ENCODE measurements at places on chromosomes 12 and 14.

GRCh38 chr12:48788854-48789775 is at the start of gene ADCY6:
Gene ADCY6, minus strand, starts transcription at chr12:48789089. Its CDS starts 5,655 bp downstream, at chr12:48783434.
- DNase-seq: peak; percentile 62

GRCh38 chr12:2049604-2050540 is 2.9 kb upstream of the CACNA1C start:
- DNase-seq: no peak

- DNase-seq: peak; percentile 53
Measured at GRCh38 chr12:82627799-82628198, 58.9 kb upstream of the TMTC2 start.

DNA sequence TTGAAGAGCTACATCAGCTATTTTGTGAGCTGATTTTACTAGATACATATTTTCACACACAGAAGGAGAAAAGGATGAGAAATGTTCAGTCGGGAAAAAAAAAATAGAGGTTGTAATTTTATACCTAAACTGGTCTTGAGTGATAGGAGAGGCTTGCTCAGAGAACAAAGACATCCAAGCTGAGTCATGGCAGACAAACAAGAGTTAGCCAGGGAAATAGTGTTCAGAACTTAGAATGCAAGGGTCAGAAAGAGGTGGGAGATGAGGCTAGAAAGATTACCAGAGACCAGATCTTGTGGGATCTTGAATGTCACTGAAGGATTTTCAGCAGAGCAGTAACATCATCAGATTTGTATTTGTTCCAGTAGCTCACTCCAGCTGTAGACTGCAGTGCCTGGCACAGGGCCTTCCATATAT is 121.9 kb upstream of the ATF1 start:
- peak; percentile 85 for DNase-seq

- no peak for DNase-seq
Measured at GRCh38 chr12:1531654-1532374, 62.6 kb downstream of the FBXL14 start.

- DNase-seq: peak; percentile 7
Measured at GRCh38 chr14:76772300-76773187, 11.3 kb downstream of the VASH1 start.

GRCh38 chr14:68781161-68782021 is 11.5 kb downstream of the ZFP36L1 start:
- DNase-seq: no peak

GRCh38 chr12:49811136-49811535 is 17.1 kb downstream of the NCKAP5L start:
- no peak for DNase-seq

- DNase-seq: peak; percentile 55
Measured at GRCh38 chr12:11729439-11730150, 80.1 kb downstream of the ETV6 start.

- no peak for DNase-seq
Measured at GRCh38 chr12:93005928-93006392, 76.9 kb upstream of the EEA1 start.

- peak; percentile 8 for DNase-seq
Measured at GRCh38 chr14:21852061-21852664, 178.5 kb upstream of the OR4E1 start.

GRCh38 chr12:124658806-124659402 is 91.5 kb upstream of the NCOR2 start:
- DNase-seq: no peak

DNA sequence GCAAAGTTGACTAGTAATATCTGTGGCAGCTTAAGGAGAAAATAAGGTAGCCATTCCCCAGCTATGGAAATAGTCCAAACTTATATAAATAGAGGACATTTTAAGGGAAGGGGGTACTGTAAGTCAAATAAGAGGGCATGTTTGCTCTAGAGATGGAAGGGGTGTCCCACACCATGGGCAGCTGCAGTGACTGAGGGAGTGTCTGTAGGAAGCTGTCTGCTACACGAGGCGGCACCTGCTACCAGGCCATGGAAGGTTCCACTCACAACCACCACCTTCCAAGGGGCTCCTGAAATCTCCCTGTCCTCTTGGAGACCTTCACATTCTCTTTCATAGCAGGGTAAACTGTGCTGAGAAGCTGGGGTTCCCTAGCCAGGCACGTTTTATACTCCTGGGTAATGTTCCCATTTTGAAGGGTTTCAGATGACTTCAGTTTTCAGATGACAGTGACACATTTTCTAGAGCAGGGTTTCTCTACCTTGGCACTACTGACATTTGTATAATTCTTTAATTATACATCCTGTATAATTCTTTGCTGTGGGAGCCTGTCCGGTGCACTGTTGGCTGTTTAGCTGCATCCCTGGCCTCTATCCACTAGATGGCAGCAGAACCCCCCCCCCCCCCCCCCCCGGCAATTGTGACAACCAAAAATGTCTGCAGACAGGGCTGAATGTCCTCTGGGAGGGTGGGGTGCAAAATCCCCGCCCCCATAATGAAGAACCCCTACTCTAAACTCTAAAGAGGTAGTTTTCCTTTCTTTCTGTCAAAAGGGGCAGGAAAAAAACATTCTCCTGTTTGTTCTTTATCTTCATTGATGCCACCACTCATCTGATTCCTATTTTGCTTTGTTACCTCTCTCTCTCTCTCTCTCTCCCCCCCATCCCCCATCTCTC is 11.6 kb upstream of the SMCO2 start:
- no peak for DNase-seq

GRCh38 chr14:87628129-87628528 is 364.9 kb downstream of the GALC start:
- DNase-seq: peak; percentile 68

DNA sequence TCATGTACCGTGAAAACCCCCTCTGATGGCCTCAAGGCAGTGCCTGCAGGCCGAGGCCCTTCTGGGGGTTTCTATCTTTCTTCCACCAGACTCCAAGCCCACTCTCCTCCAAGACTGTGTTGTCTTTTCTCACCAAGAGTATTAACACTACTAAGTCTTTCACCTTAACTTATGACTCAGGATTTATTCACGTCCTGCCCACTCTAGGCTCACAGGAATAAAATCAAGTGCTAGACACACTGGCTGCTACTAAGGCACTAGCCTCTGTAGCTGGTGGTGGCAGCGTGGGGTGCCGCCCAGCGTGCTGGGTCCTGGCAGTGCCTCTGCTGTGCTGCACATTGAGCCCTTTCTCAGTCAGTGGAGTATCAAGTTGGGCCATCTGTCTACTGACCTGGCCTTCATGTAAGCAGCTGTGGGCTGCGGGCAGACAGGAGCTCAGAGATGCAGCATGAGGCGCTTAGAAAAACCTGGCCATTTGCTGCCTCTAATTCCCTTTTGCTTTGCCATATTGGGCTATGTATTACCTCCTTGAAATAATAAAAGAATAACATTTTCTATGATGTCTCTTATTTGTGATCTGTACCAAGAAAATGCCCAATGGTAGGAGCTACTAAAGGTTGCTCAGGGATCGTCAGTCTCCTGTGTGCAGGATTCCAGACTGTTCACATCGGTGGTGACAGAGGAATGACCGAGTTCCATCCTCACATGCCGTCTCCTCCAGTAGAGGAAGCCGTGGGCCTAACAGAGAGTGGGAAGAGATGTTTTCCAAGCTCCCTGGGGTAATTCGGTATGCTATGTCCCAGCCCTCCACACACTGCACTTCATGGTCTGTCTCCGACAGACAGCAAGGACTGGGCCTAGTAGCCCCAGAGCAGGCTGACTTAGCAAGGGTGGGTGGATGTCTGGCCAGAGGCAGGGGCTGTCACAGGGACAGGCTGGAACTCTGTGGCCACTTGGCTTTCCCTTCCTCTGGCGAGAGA is 39.9 kb downstream of the MAX start:
- peak; percentile 11 for DNase-seq

DNA sequence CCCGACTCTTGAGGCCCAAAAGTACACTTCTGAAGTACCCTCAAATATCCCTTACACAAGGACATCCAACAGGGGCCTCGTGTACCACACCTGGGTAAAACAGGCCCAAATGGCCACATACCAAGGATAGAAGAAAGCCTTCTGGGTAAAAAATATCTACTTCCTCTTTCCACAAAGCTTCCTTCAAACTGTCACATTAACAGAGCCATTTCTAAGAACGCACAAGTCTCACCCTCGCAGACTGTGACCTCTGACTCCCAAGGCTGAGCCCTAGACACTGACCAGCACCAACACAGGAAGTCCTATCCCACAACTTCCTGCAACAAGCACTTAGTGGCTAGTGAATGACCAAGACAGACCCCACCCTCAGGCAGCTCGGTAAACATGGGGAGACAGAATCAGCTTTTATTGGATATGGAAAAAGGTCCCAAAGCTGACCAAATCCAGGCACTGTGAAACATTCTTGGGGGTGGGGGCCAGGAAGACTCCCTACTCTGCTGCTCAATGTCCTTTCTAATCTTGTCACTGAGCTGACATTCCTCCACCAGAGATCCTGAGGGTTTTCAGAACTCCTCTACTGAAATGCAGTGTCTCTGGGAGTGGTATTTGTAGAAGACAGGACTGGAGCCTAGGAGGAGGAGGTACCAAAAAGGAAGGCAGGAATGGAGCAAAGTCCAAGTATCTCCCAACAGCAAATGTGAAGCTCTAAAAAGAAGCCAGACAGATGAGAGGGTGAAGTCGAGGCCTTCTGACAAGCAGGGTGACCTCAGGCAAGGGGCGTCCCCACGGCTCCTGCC is 15.9 kb downstream of the KCTD10 start:
- DNase-seq: peak; percentile 75

DNA sequence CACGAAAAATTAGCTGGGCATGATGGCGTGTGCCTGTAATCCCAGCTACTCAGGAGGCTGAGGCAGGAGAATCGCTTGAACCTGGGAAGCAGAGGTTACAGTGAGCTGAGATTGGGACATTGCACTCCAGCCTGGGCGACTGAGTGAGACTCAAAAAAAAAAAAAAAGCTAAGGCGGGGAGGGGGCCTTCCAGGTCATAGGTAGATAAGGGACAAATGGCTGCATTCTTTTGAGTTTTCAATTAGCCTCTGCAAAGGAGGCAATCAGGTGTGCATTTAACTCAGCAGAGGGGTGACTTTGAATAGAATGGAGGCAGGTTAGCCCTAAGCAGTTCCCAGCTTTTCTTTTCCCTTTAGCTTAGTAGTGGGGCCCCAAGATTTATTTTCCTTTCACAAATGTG is 743 bp upstream of the AACS start:
- DNase-seq: no peak

DNA sequence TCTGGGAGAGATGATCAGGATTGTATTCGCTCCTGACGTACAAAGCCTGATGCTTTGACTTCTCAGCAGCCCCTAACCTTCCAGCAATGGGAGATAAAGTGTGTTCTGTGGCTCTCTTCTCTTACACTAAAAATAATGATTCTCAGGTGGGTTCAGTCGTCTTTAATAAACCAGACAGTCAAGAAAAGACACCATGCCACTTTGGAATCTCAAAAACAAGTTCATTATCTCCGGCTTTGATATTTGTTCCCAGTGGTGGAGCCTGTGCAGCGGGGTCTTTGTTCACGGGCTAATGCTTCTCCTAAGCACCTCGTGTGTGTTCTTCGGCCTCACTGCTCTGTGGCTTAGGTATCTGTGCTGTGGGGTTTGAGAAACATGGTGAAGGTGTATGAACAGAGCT is 1.6 kb downstream of the ACVR1B start:
- no peak for DNase-seq

- no peak for DNase-seq
Measured at GRCh38 chr12:2389079-2389790, 336.4 kb downstream of the CACNA1C start.

DNA sequence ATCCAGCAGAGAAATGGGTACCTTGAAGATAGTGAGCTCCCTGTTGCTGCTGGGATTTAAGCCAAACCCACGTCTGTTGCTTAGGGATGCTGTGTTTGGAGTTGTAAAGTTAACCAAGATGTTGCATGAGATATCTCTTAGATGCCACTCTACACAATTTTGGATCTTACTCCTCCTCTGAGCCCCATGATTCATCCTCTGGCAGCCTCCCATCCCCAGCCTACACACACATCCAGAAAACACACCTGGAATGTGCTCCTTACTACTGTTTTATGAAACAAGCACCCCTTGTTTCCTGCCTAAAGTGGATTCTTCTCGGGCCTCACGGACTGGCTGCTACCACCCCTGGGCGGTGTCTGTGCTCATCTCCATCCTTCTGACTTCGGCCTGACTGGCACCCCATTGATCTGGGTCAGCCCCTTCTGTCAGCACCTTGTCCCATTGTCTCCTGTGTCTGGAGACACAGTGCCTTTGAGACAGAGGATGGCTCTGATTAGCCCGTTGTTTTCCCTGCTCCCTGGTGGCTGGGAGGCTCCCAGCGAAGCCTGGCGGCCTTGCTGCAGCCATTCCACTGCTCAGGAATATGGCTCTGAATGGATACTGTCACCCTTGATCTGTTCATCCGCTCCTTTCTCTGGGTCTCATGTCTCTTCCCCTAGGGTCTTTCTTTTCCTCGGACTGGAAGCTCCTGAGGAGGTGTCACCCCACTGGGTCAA is 24.3 kb downstream of the TSPAN9 start:
- DNase-seq: no peak

DNA sequence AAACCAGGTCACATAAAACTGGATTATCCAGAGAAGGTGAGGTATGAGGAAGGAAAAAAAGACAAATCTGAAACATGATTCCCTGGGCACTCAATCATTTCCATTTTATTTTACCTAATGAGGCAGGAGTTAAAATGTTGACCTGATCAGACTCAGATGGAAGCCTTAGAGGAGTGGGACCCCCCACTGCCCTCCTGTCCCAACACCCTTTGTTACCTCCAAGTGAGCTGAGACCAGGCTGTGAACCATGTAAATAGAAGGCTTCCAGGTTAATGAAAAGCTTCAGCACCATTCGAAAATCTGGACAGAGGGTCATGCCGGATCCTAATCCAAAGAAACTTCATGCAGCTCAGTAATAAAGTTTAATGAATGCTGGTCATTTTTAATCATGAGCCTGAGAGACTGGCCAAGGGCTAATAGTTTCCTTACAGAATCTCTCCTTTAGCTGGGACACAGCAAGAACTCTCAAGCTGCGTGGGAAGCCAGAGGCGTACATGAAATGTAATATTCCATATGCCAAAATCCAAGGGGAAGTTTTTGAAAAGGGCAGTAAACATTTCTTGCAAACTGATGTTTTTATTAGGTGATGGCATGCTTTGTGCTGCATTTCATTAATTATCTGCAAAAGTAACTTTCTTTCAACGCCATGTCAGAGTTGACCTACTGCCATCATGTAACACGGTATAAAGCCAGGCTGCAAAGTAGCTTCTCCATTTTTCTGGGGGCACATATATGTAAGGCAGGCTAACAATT is 183.0 kb downstream of the PAX9 start:
- DNase-seq: no peak

DNA sequence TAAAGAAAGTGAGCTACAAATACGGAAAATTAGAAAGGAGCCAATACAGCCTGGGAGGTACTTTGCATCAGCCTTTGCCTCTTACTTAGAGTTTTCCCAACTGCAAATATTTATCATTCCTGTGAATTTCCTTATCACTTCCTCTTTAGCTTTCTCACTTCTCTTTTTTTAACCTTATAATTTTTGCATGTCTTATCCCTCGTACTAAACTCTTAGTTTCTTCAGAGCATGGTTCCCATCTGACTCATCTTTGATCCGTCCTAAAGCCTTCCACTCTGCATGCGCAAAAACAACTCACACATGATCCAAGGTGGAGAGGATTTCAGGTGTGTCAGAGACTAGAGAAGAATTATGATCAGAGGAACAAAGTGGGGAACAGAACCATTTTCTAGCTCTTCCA is 9.6 kb upstream of the SNAPC1 start:
- DNase-seq: peak; percentile 65

All from renal cortical epithelial cell (primary cell).